ENCODE measurements at places on chromosomes 13 and 19.

GRCh38 chr13:91347996-91348905 lies 764 bp downstream of the MIR17HG start:
- DNase-seq = peak; percentile 61

- no peak for DNase-seq
These were observed 66.1 kb downstream of the AKAP11 start for GRCh38 chr13:42337808-42338600.

DNA sequence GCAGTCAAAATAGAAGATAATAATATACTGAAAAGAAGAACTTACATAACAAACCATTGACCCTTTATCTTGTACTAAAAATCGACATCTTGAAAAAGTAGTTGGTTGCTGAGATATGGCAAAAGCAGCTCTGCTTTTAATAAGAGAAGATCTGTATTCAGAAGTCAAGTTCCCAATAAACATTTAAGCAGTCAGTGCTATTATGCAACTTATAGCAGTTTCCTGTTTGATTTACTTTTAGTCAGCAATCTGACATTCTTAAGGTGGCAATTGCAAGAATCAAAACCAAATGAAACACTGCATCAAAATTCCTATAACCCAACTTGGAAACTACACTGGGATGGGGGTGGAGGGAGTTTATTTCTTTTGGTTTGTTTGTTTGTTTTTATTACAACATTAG lies 165.5 kb downstream of the TBC1D4 start:
- peak; percentile 23 for DNase-seq

- no peak for DNase-seq
These were observed 30.1 kb upstream of the CCDC124 start for GRCh38 chr19:17902701-17903100.

GRCh38 chr13:99220199-99220935 lies 19.7 kb downstream of the UBAC2 start:
- DNase-seq = peak; percentile 58

DNA sequence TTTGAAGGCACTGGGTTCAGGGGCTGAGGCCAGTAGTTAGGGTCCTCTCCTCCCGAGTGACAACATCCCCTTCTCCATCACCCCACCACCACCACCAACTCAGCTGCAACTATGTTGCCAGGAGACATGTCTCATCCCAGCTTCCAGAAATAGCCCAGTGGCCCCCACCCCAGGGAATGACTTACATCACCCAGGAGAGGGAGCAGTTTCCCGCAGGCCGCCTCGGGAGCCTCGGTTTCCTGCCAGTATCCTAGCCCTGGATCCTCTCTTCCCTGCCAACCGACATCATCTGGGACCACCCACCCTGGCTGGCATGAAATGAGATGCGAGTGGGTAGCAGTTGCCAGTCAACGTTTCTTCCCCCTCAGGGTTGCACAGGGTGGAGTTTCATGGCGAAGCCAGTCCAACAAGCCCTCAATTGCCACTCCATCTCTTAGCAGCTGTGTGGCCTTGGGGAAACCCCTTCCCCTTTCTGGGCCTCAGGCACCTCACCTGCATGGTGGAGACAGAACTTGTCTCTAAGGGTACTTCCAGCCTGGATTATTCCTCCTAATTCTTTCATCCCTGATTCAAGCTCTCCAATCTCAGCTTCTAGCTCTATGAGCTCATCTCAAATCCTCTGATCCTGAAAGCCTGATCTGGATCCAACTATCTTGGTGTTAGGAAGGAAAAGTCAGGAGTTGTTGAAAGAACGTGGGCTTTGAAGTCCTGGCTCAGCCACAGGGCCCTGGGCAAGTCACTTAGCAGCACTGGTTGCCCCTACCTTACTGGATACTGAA lies 3.9 kb upstream of the GSK3A start:
- DNase-seq = peak; percentile 60

- no peak for DNase-seq
These were observed 43.2 kb upstream of the SHKBP1 start for GRCh38 chr19:40533508-40533907.

- DNase-seq = peak; percentile 79
These were observed 10.3 kb downstream of the ATG4D start for GRCh38 chr19:10553943-10554381.

DNA sequence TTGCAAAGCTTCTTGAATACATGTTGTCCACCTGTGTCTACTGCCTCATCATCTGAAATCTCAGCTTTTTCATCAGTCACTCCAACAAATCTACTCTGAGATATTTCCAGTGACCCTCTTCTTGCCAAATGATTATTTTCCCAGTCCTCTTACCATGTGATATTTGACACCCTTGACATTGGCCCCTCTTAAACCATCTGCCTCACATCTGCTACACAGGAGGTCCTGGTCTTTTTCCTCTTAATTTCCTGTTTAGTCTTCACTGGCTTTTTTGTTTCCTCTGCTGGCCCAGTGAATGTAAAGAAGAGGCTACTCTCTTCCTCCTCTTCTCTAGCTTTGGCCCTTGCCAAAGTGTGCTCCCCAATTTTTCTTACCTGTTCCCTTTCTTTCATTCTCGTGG lies 218.7 kb downstream of the DNAJC15 start:
- no peak for DNase-seq

GRCh38 chr13:94664889-94665288 lies 47.5 kb downstream of the SOX21 start:
- DNase-seq = no peak

DNA sequence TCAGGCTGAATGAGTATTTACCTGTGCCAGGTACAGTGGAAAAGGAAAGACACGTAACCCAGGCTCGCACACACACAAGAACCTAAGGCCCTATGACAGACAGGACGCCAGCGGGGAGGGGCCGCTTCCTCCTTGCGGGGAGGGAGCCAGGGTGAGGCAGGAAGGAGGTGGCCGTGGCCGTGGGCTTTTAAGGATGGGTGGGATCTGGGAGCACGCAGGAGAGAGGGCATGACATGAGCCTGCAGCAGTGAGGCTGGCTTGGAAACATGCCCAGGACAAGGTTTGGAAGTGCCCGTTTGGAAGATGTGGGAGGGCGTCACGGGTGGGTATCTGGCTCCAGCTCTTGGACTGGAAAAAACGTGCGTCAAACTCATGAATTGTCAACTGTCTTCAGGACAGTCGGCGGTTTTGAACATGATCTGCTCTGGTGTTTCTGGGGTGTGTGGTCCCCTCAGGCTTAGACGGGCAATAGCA lies 20.1 kb downstream of the SH3GL1 start:
- DNase-seq = peak; percentile 63

DNA sequence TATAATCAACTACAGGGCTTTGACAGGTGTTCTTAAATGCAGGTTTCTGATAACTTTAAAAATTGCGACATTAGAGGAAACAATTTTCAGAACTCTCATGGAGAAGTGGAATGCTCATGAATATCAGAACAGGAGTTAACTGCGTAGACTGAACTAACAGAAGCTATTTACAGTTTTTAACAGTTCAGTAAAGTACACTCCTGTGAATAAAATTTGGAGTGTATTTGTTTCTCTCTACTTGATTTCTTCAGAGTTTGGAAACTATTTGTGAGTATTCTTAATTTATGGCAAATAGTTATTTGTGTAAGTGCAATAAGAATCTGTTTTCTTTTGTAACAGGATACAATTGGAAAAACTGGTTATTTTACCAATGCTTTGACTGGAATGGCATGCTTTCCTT lies 114.4 kb downstream of the TNFRSF19 start:
- DNase-seq = no peak
